ENCODE measurements at places on chromosomes 11 and 22.

DNA sequence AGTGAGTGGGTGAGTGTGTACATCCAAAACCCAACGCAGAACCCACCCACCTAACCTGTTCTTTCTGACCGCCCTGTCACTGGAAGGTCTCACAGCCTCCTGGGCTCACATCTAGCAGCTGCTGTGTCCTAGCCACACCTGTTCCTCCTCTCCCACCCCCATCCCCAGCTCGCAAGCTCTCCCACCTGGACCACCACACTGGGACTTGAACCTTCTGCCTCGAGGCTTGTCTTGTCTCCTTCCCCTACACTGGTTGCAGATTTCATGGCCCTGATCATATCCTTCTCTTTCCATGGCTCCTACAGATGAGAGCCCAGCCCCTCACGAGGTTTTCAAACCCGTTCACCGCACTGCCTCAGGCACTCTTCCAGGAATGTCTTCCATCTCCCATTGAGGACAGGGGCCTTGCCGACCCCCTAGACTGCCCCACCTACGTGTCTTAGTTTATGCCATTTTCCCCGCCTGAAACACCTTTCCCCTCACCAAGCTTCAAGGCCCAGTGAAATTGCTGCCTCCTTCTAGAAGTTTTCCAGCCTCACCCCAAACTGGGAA, 6.7 kb downstream of the IFITM10 start:
- DNase-seq: no peak

GRCh38 chr11:120612513-120613263, 101.1 kb downstream of the GRIK4 start:
- no peak for DNase-seq

- no peak for DNase-seq
These were observed 17.8 kb upstream of the GLB1L2 start for GRCh38 chr11:134313821-134314607.

DNA sequence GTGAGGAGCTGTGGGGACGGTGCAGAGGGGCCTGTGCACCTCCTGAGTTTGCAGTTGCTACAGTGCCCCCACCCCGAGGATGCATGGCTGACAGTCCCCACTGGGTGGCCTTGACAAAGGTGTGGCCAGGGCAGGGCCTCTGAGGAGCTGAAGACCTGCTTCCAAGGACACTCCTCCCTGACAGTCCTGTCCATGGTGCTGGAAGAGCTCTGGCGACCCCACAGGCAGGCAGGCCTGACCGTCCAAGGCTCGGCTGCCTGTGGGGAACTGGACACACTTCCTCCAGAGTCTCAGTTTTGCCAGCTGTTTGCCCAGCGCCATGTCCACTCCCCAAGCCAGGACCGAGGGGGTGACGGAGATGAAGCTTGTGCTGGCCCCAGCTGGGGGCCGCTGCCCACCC, 32.7 kb downstream of the BRSK2 start:
- no peak for DNase-seq

GRCh38 chr11:12224537-12224893, 114.1 kb downstream of the MICAL2 start:
- DNase-seq: no peak

GRCh38 chr22:32776802-32777201, 24.7 kb upstream of the TIMP3 start:
- DNase-seq: no peak

- peak; percentile 45 for DNase-seq
These were observed 63.7 kb downstream of the PRDM11 start for GRCh38 chr11:45209891-45210699.

- no peak for DNase-seq
These were observed 40.2 kb upstream of the RBFOX2 start for GRCh38 chr22:36068776-36069344.

DNA sequence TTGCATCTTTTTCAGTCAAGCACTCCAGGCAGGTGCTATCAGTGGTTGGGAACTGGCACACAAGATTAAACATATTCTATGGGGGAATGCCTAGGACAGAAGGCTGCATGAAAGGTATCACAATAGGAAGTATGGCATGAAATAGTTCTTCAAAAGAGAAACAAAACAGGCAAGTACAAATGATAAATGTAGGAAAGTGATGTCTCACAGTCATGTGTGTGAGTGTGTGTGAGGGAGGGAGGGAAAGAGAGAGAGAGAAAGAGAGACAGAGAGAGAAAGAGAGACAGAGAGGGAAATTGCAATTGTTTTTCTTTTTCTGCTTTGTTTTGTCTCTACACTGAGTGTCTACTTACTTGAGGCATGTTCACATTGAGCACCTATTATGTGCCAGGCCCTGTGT, 456.3 kb downstream of the MIAT start:
- no peak for DNase-seq

DNA sequence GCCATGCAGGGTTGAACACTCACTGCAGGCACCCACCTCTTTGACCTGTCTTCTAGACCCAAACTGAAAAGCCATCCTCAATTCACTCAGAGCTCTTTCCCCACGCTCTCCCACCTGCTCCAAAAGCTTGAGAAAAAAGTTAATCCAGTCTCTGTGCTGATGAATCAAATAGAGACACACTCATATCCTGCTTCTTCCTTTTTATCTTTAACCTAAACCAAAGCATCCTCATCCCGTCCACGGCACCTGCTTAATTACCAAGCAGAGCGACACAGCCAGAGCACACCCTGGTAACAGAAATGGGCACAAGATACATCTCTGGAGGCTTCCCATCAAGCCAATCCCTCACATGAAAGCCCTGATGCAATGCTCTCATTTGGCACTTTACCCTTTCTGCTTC, 102.6 kb downstream of the PLEKHA7 start:
- DNase-seq: no peak
